ENCODE measurements at places on chromosomes 4 and X.
A peak's percentile ranks its signal among the peaks of the same experiment; 100 is the strongest.

- DNase-seq = no peak
- H3K4me3 ChIP-seq = no peak within 1 kb of the TSS
- H3K27ac ChIP-seq = no peak within 1 kb of the TSS
- H3K4me1 ChIP-seq = no peaks in the 10 kb centered on the region
- no peaks in the 10 kb centered on the region for H3K27me3 ChIP-seq
Measured at GRCh38 chrX:8731559-8732395, at the start of gene ANOS1. TSS of gene ANOS1 (minus strand) at chrX:8732137. CDS start at chrX:8732036, 101 bp downstream.

DNA sequence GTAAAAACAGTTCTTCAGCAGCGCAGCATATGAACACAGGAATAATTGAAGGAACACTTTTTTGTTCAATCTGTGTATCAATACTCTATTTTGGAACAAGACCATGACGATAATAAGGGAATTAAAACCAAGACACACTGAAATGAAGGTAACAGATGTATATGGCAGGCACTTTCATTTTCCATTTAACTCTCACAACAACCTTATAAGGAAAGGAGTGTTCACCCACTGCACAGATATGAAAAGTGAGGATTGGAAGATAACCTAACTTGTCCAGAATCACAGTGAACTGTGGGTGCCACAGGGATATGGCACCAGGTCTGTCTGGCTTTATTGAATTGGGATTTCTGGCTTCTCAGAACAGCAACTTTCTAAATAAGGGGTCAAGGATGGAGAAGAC lies 153.3 kb downstream of the MID1IP1 start:
- no peak overlapping the region for H3K27ac ChIP-seq
- no peaks in the 10 kb centered on the region for H3K36me3 ChIP-seq
- H3K4me1 ChIP-seq = no peaks in the 10 kb centered on the region

- no peaks in the 10 kb centered on the region for H3K27me3 ChIP-seq
- H3K36me3 ChIP-seq = no peaks in the 10 kb centered on the region
- DNase-seq = no peak
- no peak overlapping the region for H3K27ac ChIP-seq
- no peaks in the 10 kb centered on the region for H3K4me1 ChIP-seq
- H3K4me3 ChIP-seq = no peak overlapping the region
Measured at GRCh38 chrX:16212024-16212423, 44.7 kb downstream of the MAGEB17 start.

- no peaks in the 10 kb centered on the region for H3K36me3 ChIP-seq
- DNase-seq = peak; percentile 60
- H3K27ac ChIP-seq = no peak overlapping the region
- H3K4me1 ChIP-seq = peaks cover 25% of the 10 kb centered on the region
Measured at GRCh38 chr4:47837094-47837907, 566 bp downstream of the CORIN start.

GRCh38 chr4:147381749-147382148 lies 99.1 kb upstream of the EDNRA start:
- H3K4me1 ChIP-seq = no peaks in the 10 kb centered on the region
- no peaks in the 10 kb centered on the region for H3K36me3 ChIP-seq
- H3K4me3 ChIP-seq = no peak overlapping the region
- DNase-seq = no peak

DNA sequence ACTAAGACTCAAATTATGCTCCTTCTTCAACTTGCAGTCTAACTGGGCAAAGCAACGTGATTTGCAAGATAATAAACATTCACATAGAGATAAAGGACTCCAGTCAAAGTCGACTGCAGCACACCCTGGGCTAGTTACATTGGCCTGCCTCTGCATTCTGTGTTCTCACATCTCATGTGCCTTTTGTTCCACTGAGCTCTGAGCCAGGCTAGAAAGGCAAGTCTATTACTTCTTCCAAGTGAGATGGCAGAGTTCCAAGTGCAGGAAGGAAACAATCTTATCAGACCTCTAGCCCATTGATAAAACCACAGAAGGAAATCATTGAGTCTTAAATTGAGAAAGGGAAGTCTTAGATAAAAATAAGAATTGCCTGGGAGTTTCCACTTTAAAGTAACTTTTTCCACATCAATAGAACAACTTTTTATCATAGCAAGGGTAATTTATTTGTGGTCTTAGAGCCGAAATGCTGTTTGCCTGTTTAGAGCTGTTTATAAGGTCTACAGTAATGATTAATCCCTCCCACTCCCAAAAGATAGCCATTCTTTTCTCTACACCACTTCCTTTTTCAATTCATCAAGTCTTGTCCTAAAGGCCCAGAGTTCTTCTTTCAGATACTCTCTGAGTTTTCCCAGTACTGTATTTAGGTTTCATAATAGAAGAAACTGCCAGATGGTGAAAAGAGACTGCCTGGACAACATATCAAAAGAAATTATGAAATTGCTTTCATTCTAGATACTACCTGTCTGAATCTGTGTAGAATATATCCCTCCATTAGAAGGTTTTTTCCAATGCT lies 200.2 kb downstream of the GUCY2F start:
- no peak overlapping the region for H3K27ac ChIP-seq
- H3K4me1 ChIP-seq = no peaks in the 10 kb centered on the region
- no peaks in the 10 kb centered on the region for H3K36me3 ChIP-seq
- DNase-seq = no peak

- H3K4me3 ChIP-seq = no peak overlapping the region
- H3K27me3 ChIP-seq = no peaks in the 10 kb centered on the region
- DNase-seq = no peak
- no peaks in the 10 kb centered on the region for H3K4me1 ChIP-seq
Measured at GRCh38 chr4:21655031-21655430, 293.5 kb downstream of the KCNIP4 start.

GRCh38 chrX:23493941-23494374 lies 159.3 kb downstream of the PTCHD1 start:
- DNase-seq = no peak
- H3K27me3 ChIP-seq = no peaks in the 10 kb centered on the region
- H3K4me3 ChIP-seq = no peak overlapping the region
- H3K4me1 ChIP-seq = no peaks in the 10 kb centered on the region
- H3K27ac ChIP-seq = no peak overlapping the region

DNA sequence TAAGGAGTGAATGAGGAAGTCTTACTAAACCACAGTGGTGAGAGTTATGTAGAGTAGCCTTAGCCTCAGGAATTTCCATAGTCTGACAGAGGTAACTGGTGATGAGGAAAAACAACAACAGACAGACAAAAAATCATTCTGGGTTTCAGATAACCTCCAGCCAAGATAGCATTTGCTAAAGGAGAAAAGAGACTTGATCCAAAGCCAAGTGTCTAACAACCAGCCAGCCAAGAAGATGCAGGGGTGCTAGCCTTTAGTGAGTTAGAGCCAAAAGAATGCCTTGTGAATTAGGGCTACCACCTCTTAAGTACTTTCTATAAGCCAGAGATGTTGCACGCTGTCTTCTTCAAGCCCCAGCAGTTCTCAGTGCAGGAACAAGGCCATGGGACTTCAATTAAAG lies 478.0 kb upstream of the CPEB2 start:
- H3K27me3 ChIP-seq = no peaks in the 10 kb centered on the region
- H3K4me1 ChIP-seq = no peaks in the 10 kb centered on the region
- H3K27ac ChIP-seq = no peak overlapping the region
- no peak overlapping the region for H3K4me3 ChIP-seq
- DNase-seq = no peak

DNA sequence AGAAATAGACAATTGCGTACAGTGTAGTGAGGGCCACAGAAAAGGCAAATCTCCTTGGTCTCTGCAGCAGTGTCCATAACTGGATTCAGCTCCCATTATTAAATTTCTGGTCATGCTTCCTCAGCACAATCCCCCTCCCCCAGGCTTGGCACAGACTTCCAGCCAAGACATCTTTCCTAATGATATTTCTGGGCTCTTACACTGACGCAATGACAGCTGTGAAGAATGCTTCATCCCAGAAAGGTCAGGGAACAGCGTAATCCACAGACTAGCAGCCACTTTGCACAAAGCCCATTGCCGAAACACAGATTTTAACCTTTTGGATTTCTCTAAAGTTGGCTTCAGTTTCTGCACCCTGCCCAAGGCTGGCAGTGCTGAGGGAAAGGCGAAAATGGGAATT lies 597.6 kb upstream of the CPEB2 start:
- H3K36me3 ChIP-seq = no peaks in the 10 kb centered on the region
- no peaks in the 10 kb centered on the region for H3K27me3 ChIP-seq
- no peaks in the 10 kb centered on the region for H3K4me1 ChIP-seq
- no peak overlapping the region for H3K4me3 ChIP-seq
- no peak for DNase-seq

DNA sequence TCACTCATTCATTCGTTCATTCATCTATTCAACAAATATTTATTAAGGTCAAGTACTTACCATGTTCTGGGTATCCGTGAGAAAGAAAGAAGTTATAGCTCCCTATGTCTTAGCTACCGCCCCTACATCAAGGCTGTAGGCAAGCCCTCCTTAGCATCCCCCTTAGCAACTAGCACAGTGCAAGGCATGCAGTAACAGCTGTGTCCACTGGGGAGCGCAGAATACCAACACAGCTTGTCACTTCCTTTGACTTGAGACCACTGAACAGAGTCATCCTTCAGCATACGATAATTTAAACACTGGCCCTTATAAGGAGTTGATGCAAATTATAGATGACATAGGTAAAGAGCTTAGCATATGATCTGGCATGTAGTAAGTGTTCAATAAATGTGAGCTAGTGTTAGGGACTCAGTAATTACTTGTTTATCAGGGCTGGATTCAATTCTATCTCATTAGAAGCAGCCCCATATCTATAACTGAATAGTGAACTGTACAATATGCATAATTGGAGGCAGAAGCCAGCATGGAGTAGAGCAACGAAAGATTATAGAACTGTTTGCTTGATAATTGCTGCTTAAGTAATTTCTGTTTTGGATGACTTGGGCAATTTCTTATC lies 8.7 kb downstream of the KIAA1210 start:
- no peaks in the 10 kb centered on the region for H3K27me3 ChIP-seq
- no peak overlapping the region for H3K27ac ChIP-seq
- no peak overlapping the region for H3K4me3 ChIP-seq

GRCh38 chrX:15600049-15600448 lies 711 bp downstream of the ACE2 start:
- no peaks in the 10 kb centered on the region for H3K36me3 ChIP-seq
- H3K4me1 ChIP-seq = no peaks in the 10 kb centered on the region
- DNase-seq = no peak
- no peak overlapping the region for H3K4me3 ChIP-seq
- H3K27ac ChIP-seq = no peak overlapping the region

DNA sequence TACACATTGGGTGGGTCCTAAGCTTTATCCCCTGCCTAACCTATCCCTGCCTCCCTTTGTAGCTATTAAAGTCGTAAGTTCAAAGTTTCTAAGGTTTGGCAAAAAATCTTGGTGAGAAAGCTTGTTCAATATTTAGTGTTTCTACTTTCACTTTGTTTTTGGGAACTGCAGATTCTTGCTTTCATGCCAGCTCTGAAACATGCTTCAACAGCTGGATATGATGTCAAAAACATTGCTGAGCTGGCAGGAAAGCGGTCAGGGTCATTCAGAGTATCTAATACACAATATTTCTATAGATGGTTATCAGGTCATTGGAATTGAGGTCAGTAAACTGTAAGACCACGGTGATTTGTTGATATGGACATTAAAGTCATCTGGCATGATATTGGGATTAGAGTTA lies 19.7 kb downstream of the CENPI start:
- DNase-seq = no peak
- no peaks in the 10 kb centered on the region for H3K36me3 ChIP-seq
- no peaks in the 10 kb centered on the region for H3K27me3 ChIP-seq

DNA sequence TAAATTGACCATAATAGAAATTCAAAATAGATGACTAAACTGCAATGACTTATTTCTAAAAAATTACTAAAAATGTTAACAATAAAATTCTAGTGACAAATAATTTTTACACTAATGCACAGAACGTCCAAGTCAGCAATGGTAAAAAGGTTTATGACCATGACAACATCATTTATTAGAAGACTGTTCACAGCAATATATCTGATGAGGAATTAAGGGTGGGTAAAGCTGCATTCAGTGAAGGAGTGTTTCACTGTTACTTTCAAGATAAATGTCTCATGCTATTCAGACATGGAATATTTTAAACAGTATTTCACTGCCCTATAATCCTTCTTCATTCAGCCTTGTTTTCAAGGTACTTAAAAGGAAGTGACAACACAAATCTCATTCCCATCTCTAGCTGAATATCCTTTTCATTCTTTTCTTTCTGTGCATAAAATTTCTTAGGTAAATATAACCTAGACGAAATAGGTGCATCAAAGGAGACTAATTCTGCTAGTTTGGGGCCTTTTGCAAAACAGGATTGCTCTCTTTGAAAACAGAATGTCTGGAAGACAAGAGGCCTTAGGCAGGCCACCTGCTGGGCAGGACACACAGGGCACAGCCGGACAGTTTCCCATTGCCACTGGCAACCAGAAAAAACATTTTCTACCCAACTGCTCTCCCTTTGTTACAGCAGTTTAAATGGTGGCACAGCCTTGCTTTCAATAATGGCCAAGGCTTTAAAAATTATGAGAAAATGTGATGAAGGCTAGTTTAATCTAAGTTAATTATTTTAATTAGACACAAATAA lies 600.3 kb downstream of the SPRY1 start:
- H3K4me1 ChIP-seq = no peaks in the 10 kb centered on the region
- no peaks in the 10 kb centered on the region for H3K27me3 ChIP-seq
- no peak overlapping the region for H3K4me3 ChIP-seq
- H3K36me3 ChIP-seq = no peaks in the 10 kb centered on the region
- no peak for DNase-seq
- H3K27ac ChIP-seq = no peak overlapping the region

DNA sequence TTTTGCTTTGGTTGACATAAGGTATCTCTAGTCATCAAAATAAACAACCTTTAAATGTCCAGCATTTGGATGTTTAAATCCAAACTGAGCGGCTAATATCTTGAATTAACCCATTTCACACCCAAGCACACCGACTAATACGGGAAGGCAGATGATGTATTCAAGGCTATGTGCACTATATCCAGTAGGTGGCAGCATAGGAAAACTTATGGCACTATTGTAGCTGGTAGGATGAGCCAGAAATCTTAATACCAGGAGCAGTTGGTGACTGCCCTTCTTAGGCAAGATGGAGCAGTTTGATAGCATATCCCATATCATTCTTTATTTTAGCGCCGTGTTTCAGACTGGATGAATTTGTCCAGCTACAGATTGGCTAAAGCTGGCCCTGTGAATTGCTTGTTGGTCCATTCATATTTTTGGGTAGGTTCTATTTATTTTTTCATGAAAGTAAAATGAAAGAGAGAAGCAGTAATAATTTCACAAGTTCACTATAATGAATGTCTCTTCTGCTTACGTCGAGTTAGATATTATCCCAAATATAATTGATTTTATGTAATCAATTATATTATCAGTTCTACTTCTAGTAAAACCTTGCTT lies 24.4 kb downstream of the UCHL1 start:
- peak; percentile 48 for DNase-seq
- H3K4me1 ChIP-seq = no peaks in the 10 kb centered on the region
- no peaks in the 10 kb centered on the region for H3K36me3 ChIP-seq
- H3K4me3 ChIP-seq = no peak overlapping the region

GRCh38 chr4:141335166-141335565 lies 114.5 kb downstream of the ZNF330 start:
- H3K27me3 ChIP-seq = no peaks in the 10 kb centered on the region
- DNase-seq = no peak
- no peaks in the 10 kb centered on the region for H3K36me3 ChIP-seq

DNA sequence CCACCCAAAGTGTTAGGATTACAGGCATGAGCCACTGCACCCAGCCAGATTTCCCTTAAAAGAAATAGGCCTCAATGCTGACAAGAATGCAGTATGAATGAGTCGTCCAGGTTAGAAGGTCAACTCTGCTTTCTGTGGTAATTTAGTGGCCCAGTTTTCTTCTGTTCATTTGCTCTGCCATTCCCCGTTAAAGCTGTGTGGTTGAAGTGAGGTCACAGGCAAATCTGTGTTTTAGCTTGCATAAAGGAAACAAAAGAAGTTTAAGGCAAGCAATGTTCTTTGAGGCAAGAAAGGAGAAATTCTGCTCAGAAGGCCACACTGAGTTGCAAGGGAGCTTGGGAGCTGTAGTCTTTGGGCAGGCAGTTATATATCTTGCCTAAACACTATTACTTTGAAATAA lies 176.8 kb downstream of the LARP7 start:
- H3K4me3 ChIP-seq = no peak overlapping the region
- no peaks in the 10 kb centered on the region for H3K4me1 ChIP-seq
- DNase-seq = no peak
- H3K36me3 ChIP-seq = no peaks in the 10 kb centered on the region

Data from CD4-positive, alpha-beta memory T cell (primary cell).